ENCODE measurements at places on chromosomes 2 and 18. TPM values are rescaled to one million over a fixed set of nuclear protein-coding genes. Genes with fewer than 3 reads are reported as not detected.

The SLC9A2 gene
- total RNA-seq = not detected

The SERPINB5 gene
- total RNA-seq = not detected

The FAM136A gene
- 49.0 TPM for total RNA-seq

The NDUFS1 gene
- total RNA-seq = 134 TPM

The GDF7 gene
- not detected for total RNA-seq
